ENCODE measurements at places on chromosomes 5 and 9. TPM values are rescaled to one million over a fixed set of nuclear protein-coding genes. Genes with fewer than 3 reads are reported as not detected.

DNA sequence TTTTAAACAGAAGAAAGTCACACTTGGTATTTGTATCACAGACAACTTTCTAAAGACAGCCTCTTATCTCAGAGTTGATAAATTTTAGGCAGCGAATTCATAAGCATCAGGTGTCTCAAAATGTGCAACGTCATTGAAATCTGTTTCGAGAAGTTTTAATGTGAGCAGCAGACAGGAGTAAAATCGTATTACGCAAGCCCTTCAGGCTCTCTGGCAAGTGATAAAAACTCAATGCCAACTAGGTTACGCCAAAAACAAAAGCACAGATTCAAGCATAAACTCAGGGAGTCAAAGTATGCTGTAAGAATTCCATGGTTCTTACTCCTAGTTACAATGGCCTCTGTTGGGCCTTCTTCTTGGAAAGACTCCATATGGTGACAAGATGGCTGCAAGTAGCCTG lies 244.7 kb downstream of the SEMA5A start:
- no peak overlapping the region for H3K4me3 ChIP-seq
- no peak overlapping the region for H3K27ac ChIP-seq
- H3K27me3 ChIP-seq, result no peaks in the 10 kb centered on the region

GRCh38 chr9:137556069-137556838 lies 4.6 kb downstream of the MRPL41 start:
- no peak overlapping the region for H3K27ac ChIP-seq
- peaks cover 34% of the 10 kb centered on the region for H3K36me3 ChIP-seq
- no peak for DNase-seq
- H3K27me3 ChIP-seq, result no peaks in the 10 kb centered on the region

The GPR151 gene
- total RNA-seq, result not detected

The TMEM174 gene
- not detected for total RNA-seq

The AFF4 gene
- total RNA-seq, result 67.2 TPM

Data from IMR-90 (cell line).